ENCODE measurements at places on chromosomes 4 and X.

GRCh38 chr4:2743518-2744445, 12.4 kb downstream of the TNIP2 start:
- no peak for DNase-seq

- DNase-seq = no peak
Measured at GRCh38 chrX:47683829-47684205, 24.8 kb upstream of the UXT start.

DNA sequence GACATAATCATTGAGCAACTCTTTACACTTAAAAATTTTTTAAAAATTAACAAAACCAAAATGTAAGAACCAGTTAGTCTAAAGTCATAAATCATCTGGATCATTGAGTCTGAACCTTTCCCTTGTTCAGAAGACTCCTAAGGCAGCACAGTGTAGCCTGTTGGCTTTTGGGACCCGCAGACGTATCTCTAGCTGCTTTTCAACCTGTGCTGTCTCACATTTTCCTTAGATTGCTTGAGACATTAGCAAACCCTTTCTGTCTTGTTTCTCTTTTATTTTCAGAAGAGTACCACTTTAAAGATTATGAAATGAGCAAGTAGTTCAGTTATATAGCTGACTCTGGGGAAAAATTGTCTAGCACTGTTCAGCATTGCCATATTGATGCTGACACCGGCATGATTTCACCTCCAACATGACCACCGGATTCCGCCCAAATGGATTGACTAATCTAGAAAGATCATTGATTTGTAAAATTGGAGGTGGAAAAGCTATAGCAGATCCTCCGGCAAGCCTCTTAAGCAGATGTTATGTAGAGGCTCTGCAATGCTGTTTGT, 8.9 kb downstream of the TCEANC start:
- DNase-seq = no peak

DNA sequence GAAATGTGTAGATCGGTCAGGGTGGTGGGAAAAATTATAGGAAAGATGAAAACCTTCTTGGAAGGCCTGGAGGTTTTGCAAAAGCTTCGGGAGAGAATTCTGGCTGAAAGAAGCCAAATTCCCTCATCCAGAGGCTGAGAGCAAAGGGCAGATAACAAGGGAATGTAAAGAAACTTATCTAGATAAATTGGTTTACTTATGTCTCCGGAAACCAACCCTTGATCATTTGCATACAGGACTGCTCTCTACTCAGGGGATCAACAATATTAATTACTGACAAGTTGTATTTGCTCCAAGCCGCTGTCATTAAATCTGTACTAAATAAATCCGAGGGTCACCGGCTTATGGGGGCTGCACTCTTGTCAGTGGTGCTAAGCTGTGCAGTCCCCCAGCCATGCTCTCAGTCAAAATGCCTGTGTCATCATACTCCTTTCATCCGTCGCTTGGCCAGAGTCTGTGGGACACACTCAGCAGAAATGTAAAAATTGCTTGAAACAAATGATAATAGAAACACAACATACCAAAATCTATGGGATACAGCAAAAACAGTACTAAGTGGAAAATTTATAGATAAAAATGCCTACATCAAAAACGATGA, 715.7 kb downstream of the KCTD8 start:
- DNase-seq = no peak

DNA sequence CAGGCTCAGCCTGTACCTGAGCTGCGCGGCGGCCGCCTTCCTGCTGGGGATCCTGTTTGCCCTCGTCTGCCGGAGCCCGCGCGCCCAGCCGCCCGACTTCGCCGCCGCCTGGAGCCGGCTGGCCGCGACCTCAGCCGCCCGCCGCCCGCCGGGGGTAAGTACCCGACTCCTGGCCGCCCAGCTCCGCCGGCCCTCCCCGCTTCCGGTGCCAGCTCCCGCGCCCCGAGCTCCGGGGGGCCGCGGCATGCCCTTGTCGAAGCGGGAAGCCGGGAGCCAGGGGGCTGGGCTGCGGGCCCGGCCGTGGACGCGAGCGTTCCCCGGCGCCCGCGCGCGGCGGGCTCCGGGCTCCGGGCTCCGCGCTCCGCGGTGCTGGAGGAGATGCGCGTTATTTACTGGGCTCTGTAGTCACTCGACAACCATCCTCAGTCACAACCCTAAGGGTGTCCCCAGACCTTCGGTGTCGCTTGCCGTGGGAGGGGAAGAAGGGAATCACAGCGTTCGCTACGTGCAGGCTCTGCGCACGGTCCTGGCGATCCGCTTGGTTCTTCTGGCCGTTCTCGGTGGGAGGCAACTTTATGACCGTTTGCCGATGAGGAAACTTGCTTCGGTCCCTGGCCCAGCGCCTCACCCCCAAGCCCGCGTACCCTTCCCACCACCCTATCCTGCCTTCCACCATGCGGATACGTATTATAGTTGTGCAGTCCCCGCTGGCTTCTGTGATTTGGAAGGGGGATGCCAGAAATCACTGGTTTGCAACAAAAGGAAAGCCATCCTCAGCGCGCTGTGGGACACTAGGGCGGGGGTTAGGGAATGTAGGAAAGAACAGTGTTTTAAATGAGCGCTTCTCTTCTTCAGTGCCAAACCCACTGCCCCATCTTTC, 944 bp downstream of the SNX25 start:
- DNase-seq = peak; percentile 49

GRCh38 chrX:19846995-19847790, 40.2 kb downstream of the SH3KBP1 start:
- DNase-seq = peak; percentile 47

DNA sequence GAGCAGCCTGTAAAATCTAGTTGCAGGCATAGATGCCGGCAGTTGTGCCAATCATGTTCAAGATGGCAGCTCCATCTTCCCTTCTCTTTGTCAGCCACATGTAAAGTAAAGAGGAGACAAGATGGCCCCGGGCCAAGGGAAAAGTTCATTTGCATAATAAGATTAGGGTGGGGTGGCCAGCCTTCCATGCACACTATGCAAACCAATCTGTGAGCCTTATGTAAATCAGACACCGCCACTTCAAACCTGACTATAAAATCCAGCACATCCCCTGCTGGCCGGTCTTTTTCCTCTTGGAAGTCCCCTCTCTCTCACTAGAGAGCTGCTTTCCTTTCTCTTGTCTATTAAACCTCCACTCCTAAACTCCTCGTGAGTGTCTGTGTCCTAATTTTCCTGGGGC, 78.9 kb upstream of the CBR4 start:
- DNase-seq = no peak

- no peak for DNase-seq
Measured at GRCh38 chr4:166400270-166400894, 527.3 kb downstream of the TLL1 start.

DNA sequence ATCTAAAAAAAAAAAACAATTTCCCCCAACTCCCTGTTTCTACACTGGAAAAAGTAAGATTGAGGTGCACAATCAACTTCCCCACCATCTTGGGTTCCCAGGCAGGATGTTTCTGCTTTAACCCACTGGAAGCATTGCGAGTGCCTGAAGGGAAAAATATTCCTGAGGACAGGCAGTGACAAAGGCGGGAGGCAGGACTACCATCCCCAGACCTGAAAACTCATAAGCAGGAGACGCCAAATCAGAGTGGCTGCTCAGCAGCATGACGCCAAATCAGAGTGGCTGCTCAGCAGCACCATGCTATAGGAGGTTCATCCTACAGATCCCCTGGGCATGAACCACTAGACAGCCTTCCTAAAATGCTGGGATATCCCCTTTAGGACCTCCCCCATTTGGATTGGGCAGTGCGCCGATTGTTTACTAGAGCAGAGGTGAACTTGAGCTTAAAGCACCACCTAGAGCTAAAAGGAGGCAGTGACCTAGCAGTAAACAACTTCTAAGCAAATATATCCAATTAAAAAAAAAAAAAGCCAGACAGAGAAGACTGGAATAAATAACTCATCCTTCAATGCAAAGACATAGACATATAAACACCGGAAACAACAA, 35.0 kb upstream of the GK start:
- no peak for DNase-seq

DNA sequence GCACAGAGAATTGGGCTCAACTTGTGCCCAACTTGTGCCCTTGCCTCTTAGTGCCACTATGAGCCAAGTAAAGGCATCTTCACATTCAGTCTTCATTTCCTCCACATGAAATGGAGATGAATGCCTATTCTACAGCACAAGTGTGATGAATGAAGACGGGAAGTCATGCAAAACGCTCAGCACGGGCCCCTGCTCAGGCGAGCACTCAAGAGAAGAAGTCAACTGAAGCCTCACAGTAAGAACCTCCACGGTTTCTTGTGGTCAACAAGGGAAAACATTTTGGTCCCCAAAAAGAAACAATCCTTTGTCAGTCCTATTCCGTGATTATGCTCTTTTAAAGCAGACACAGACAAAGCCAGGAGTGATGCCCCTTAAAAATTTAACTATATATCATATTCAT, 87.0 kb downstream of the IRF2 start:
- DNase-seq = no peak

DNA sequence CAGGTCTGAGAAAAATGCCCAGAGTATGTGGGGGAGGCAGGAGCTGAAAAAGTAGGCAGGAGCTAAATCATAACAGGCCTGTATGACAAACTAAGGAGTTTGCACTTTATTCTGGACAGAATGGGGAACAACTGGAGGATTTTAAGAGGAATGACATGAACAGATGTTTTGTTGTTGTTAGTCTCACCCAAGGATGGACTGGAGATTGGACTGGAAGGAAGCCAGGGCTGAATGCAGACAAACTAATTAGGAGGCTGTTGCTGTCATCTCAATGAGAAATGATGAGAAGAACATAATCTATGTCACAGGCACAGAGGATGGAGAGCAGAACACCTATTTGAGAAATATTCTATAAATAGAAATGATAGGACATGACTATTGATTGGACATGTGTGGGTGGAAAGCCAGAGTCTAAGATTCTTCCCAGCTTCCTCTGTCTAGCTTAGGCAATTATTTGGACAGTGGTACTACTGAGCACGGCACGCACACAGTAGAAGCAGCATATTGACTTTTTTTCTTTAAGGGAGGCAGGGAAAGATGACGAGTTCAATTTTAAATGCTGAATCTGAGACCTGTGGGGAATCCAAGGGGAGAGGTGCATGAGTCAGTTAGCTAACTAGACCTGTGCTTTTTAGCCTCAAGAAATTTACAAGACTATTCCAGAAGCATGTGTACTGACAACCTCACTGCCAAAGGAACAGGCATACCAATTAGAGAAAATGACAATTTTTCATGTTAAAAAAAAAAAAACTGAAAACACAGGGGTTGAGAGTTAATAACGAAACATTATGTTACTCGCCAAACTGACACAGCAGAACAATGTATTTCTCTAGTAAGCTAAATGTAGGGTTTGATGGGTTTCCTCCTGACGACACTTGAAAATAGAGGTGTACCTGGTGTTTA, 963 bp upstream of the USO1 start:
- no peak for DNase-seq

DNA sequence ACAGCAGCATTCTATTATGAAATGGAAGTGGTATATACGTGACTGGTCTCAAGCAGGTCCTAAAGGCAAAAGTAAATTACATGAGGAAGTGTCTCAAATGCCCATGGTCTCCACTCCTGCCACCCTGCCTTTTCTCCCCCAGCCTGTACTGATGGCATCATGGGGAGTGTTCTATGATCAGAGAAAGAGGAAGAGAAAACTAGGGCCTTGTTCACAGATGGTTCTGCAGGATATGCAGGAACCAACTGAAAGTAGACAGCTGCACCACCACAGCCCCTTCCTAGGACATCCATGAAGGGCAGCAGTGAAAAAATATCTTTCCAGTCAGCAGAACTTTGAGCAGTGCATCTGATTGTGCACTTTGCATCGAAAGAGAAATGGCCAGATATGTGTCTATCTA, 901.5 kb downstream of the ARAP2 start:
- DNase-seq = no peak

- no peak for DNase-seq
Measured at GRCh38 chr4:147730333-147730732, 1.6 kb upstream of the ARHGAP10 start.

DNA sequence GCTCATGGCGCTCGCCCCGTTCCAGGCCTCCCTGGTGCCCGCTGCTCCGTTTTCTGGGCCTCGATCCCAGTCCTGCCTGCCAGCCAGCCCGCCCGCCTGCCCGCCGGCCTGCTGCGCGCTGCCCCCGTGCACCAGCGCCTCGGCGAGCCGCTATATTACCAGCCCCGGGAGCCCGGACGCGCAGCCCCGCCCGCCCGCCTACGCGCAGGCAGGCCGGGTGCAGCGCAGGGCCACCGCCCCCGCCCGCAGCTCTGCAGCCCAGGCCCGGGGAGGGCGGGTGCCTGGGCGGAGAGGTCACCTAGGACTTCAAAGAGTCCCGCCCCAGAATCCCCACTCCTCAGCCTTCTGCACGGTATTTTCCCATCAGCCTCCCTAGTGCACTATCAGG, at the start of gene MAOB:
MAOB (minus strand) TSS at position 157 of the 388 bp plus-strand sequence; CDS start at position 6, 151 bp downstream.
- DNase-seq = no peak

GRCh38 chr4:40630335-40631021, 814 bp upstream of the RBM47 start:
- DNase-seq = no peak

DNA sequence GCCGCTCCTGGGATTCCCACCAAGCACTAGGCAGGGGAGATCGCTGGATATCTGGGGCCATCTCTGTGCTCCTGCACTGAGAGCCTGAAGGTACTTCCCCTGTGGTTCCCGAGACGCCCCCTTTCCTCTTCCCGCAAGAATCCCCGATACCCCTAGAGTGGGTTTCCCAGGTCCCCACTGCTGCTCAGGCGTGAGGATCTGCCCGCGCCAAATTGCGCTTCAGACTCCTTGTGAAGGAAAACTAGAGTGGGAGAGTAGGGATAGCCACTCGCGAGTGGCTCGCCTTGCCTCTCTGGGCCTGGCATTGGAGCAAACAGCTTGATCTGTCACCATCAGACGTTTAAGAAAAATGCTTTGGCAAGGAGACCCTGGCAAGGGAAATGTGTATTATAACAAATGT, 1.5 kb downstream of the IL1RAPL2 start:
- DNase-seq = no peak

GRCh38 chr4:6819295-6819694, 36.8 kb downstream of the KIAA0232 start:
- DNase-seq = no peak

DNA sequence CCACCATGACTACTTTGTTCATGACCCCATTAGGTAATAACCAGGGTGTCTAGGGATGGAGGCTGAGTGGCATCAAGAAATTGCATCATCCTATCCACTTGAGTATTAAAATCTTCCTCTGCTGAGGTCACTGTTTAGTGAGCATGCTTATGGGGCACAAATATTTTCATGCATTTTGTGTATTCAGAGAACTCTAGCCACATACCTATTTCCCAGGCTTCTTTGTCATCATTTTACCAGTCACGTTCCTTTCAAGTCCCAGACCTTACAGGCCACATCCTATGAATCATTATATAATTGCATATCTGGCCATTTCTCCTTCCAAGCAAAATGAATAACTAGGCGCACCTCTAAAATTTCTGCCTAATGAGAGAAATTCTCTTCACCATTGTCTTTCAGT, 1882.9 kb upstream of the AGA start:
- no peak for DNase-seq

DNA sequence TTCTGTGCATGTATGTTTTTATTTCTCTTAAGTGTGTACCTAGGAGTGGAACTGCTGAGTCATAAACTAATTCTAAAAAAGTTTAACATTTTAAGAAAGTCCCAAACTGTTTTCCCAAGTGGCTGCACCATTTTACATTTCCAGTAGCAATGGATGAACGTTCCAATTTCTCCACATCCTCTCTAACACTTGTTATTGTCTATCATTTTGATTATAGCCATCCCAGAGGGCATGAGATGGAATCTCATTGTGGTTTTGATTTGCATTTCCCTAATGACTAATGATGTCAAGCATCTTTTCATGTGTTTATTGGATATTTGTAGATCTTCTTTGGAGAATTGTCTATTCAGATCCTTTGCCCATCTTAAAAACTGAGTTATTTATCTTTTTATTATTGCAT, 82.5 kb downstream of the PPEF1 start:
- DNase-seq = no peak

- DNase-seq = no peak
Measured at GRCh38 chr4:113834298-113834697, 72.8 kb upstream of the CAMK2D start.

All from hepatic stellate cell (primary cell).